ENCODE measurements at places on chromosomes 3 and 15. TPM values are rescaled to one million over a fixed set of nuclear protein-coding genes. Genes with fewer than 3 reads are reported as not detected.

Gene GPR149
- total RNA-seq: not detected

Gene SOX14
- not detected for total RNA-seq

Gene TMEM40
- 0.52 TPM for total RNA-seq

Gene CHST2
- 0.57 TPM for total RNA-seq

Gene TMEM212
- total RNA-seq: not detected

Gene CPA3
- total RNA-seq: not detected

Gene ADAMTSL3
- 0.25 TPM for total RNA-seq

Gene CKMT1A
- total RNA-seq: 1.8 TPM

Gene ADAMTS9
- total RNA-seq: 0.58 TPM

Gene TUSC7
- not detected for total RNA-seq

Gene CTSH
- 48.7 TPM for total RNA-seq

Gene CELF6
- 0.16 TPM for total RNA-seq

Gene ERICH6
- not detected for total RNA-seq

Gene GUCA1C
- total RNA-seq: not detected

Gene IGF1R
- total RNA-seq: 39.1 TPM

Gene ARMC8
- 40.2 TPM for total RNA-seq

Gene RPUSD2
- 14.8 TPM for total RNA-seq

Gene IGDCC3
- 0.23 TPM for total RNA-seq

Gene ZBTB47
- 4.6 TPM for total RNA-seq

Gene ARHGAP31
- total RNA-seq: 0.85 TPM

Gene SYNM
- 33.6 TPM for total RNA-seq

Gene GOLGA8S
- 0.18 TPM for total RNA-seq

Gene SLC24A5
- not detected for total RNA-seq

Gene TIMP4
- 13.0 TPM for total RNA-seq

Gene AGTR1
- 0.71 TPM for total RNA-seq

Gene SH2D7
- total RNA-seq: not detected

Gene REC114
- not detected for total RNA-seq

Gene TRIM59
- 12.4 TPM for total RNA-seq

Gene SERPINI2
- not detected for total RNA-seq

All from A549 treated with GW870086 at 1 μM for 4 hours (cell line).